ENCODE measurements at places on chromosomes 12 and 14.

DNA sequence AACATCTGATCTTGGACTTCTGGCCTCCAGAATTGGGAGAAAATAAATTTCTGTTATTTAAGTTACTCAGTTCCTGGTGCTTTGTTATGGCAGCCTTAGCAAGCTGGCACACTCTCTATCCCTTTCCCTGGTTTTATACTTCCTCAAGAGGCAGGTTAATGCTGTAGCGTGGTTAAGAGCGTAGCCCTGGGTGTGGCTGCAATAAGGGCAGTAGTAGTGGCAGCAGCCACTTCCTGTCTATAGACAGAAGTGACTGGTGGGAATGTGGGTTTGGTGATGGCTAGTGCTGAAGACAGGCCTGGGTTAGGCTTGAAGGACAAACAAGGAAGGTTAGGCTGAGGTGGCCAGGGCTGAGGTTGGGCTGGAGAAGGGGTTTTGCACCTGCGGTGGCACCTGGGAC lies 3.6 kb upstream of the LGALS3 start:
- DNase-seq: no peak

DNA sequence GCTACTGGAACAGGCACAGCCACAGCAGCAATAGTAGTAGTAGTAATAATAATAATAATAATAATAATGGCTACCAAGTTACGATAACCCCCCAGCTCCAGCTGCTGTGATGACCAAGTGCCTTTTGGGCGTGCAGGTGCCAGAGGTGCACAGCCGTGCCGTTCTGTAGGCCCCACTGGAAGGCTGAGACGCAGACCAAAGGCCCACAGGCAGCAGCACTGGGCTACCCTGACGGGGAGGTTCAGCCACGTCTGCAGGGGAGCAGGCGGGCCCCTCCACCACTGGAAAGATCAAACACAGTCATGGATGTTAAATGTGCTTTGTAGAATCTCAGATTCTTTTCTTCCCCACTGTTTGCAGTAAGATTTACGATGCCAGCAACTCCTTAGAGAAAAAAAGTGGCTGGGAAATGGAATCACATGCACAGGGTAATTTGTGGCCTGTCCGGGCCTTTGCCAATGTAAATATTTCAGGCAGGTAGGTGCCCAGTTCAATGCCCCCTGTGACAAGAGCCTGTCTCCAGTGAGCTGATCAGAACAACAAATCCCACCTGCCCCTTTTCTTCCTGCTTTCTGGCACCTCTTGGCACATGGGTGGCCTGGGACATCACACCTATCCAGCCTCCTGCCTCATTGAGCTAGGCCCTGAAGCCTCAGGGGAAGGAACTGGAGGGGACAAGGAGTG lies 32.6 kb downstream of the CCDC85C start:
- no peak for DNase-seq

GRCh38 chr14:81247271-81247766 lies 26.6 kb upstream of the GTF2A1 start:
- no peak for DNase-seq

GRCh38 chr12:14825256-14825655 lies 11.3 kb upstream of the SMCO3 start:
- DNase-seq: no peak

- DNase-seq: no peak
Observed at GRCh38 chr14:85599939-85600338, 70.0 kb downstream of the FLRT2 start.

- DNase-seq: no peak
Observed at GRCh38 chr12:89140602-89141238, 211.6 kb downstream of the DUSP6 start.

Data from RWPE1 (cell line).